MV-4-11 (cell line): ENCODE measurements at places on chromosomes 6 and 20.

- no peak for DNase-seq
Observed at GRCh38 chr6:116797585-116797984, 31.3 kb downstream of the GPRC6A start.

GRCh38 chr20:48092596-48093280 lies 307.5 kb upstream of the SULF2 start:
- no peak for DNase-seq

GRCh38 chr20:26276554-26277210 lies 580.0 kb upstream of the ZNF337 start:
- DNase-seq = no peak

DNA sequence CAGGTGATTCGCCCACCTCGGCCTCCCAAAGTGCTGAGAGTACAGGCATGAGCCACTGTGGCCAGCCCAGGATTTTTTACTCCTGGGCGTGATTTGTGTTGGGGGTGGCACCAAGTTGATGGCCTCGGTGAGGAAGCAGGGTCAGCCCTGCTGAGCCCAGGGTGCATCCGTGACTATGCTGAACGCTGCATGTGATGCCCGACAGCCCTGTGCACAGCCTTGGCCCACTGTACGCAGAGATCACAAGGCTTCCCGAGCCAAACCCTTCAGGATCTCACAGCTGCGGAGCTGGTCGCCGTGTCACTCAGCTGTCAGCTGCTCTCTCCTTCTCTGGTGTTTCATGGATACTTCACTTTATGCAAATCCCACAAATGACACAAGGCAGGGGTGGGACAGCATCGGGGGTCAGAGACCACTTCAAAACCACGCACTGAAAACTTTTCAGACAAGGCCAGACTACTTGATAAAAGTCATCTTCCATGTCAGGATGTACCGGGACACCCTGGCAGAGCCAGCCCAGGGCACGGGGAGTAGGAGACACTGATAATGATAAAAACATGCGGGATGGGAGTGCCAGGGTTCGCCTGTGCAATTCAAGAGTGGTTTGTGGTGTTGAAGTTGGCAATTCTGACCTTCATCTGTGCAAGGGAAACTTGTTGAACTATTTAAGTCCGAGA lies 31.2 kb upstream of the RPS6KA2 start:
- DNase-seq = no peak

DNA sequence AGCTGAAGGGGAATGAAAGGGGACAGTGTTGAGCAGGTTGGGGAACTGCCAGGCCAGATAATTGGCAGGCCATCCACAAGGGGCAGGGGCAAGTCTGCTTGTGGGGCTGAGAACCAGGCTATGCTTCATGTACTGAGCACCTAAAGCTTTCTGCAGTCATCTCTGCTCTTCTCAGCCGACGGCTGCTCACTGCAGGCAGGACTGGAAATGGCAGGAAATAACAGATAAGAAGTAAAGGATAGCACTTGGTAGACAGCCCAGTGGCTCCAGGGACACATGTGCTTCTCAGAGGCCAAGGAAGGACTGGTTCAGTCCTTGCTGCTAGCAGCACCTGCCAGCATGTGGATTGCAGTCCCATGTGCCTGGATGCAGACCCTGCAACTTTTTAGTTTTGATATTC lies 89.8 kb downstream of the CD164 start:
- no peak for DNase-seq

DNA sequence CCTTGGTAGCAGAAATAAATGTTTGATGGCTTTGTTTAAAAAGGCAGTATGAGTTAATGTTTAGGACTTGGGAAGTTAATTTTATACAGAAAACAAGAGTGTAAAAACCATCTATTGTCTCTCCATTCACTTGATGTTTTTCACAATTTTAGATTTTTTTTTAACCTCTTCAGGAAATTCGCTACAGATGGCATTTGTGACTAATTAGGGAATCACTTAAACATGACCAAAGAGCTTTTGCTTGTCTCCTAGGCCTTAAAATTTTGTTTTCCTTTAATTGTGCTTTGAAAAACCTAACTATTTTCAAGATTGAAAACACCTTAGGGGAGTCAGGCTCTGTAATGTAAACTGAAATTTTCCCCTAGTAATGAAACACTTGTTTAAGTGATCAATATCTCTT lies 17.3 kb downstream of the TULP4 start:
- DNase-seq = no peak

GRCh38 chr20:1712634-1713624 lies 55.4 kb upstream of the SIRPG start:
- no peak for DNase-seq

- DNase-seq = no peak
Observed at GRCh38 chr6:125950293-125950692, 6.3 kb upstream of the HINT3 start.

- DNase-seq = no peak
Observed at GRCh38 chr6:43016943-43017334, 2.9 kb downstream of the KLHDC3 start.

- DNase-seq = peak; percentile 49
Observed at GRCh38 chr6:127341471-127342202, 1.8 kb downstream of the ECHDC1 start.

DNA sequence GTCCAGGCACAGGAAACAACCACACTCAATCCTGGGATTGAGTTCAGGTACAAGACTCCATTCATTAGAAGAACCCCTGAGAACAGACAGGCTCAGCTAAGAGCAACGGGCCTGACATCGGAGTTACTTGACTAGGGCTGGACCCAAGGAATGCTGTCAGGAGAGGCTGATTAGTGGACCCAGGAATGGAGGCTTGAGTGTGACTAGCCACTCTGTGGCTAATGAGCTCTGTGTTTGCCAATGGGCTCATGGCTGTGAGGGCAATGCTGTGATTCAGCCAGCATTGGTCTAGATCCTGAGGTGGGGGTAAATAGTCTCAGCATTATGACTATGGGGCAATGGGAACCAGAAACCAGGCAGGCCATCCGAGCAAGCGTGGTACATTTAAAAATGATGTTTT lies 71.8 kb downstream of the RIOK1 start:
- no peak for DNase-seq

DNA sequence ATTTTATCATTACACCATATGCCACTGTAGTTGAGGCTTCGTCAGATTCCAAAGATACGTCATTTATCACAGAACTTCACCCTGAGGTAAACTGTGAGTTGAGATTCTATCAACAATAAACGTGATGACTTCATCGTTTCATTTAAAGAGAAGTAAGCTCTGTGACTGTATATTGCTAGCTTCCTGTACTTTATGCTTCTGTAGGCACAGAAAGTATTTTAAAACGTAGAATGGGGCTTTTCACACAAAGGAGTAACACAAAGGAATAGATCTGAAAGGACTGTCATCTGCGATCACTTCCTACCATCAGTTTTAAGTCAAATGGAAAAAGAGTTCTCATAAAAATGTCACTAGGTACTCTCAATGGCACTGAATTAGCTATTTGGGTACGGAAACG lies 234.4 kb upstream of the MCHR2 start:
- no peak for DNase-seq

- DNase-seq = no peak
Observed at GRCh38 chr6:32167154-32167760, 2.9 kb downstream of the EGFL8 start.

DNA sequence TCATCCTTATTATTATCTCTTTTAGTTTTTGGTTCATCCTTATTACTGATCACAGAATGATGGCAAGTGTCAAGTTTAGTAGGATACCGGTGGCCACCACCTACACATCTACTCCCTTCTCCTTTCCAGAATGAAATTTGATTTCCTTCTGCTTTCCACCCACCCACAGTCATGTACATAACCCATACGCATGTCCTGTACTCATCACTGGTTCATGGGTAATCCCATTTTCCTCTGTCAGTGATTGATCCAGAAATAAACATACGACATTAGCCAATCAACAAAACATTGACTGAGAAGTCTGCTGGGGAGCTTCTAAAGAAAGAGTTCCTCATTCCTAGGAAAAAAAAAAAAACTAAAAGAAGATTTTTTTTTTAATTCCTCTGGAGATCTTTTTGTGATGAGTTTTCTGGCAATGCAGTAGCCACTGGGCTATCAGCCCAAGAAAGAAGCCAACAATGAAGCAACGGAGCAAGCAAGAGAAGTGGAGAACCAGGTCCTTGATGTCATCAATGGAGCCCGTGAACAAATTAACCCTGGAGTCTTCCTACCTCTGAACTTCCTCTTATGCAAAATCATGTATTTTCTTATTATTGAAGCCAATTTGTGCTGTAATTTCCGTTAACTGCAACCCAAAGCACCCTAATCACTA lies 127.8 kb downstream of the TASP1 start:
- peak; percentile 34 for DNase-seq

- DNase-seq = peak; percentile 65
Observed at GRCh38 chr20:49610691-49611538, 43.0 kb upstream of the PTGIS start.

GRCh38 chr6:166599205-166599604 lies 12.7 kb upstream of the RAMACL start:
- peak; percentile 18 for DNase-seq

DNA sequence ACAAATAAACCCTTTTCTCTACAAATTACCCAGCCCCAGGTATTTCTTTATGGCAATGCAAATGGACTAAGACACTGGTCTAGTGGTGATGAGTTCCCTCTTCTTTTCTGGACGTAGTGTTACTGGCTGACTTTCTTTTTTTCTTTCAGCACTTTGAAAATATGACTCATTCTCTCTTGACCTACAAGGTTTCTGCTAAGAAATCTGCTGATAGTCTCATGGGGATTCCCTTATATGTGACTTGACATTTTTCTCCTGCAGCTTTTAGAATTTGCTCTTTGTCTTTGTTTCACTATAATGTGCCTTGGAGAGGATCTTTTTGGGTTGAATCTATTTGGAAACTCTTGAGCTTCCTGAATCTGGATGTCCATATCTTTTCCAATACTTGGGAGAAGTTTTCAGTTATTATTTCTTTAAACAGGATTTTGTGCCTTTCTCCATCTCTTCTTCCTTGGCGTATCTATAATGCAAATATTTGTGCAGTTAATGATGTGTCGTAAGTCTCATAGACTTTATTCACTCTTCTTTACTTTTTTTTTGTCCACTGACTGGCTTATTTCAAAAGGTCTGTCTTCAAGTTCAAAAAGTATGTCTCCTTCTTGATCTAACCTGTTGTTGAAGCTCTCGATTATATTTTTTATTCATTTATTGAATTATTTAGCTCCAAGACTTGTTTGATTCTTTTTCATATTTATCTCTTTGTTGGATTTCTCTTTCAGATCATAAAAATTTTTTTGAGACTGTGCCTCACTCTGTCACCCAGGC lies 42.2 kb upstream of the TPD52L1 start:
- no peak for DNase-seq

- DNase-seq = no peak
Observed at GRCh38 chr6:128259029-128259724, 261.2 kb downstream of the PTPRK start.

DNA sequence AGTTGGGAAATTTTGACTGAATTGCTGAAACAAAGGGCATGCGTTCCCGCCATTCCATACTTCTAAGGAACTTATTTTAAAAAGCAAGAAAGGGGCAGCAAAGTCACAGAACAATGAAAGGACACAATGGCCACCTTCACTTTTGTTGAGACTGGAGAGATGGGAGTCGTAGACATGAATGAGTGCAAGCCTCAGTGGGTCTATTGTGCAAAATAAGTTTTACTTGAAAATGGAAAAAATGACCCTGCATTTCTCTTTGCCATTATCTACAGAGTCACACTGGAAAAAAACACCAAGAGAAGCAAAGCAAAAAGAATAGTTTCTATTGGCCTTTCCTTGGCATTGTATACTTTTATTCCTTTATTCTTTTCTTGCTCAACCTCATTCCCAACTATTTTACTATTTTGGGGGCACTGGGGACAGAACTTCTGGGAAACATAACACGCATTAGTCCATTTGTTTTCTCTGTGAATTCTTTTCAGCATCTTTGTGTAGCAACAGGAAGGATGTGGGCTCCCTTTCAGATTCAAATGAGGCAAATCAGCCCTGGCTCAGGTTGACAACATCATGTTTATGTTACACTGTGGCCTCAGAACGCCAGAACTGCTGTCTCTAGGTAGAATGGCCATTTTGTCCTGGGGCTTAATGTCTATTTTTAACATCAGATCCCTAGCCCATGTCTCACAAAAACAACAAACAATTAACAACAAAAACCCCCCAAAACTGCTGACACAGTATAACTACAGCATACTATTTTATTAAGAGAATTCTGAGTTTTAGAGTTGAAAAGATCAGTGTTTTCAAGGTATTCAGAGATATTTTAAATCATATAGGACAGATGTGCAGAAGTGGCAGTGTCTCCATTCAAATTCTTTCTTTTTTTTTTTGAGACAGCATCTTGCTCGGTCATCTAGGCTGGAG lies 122.2 kb downstream of the FYN start:
- DNase-seq = no peak

DNA sequence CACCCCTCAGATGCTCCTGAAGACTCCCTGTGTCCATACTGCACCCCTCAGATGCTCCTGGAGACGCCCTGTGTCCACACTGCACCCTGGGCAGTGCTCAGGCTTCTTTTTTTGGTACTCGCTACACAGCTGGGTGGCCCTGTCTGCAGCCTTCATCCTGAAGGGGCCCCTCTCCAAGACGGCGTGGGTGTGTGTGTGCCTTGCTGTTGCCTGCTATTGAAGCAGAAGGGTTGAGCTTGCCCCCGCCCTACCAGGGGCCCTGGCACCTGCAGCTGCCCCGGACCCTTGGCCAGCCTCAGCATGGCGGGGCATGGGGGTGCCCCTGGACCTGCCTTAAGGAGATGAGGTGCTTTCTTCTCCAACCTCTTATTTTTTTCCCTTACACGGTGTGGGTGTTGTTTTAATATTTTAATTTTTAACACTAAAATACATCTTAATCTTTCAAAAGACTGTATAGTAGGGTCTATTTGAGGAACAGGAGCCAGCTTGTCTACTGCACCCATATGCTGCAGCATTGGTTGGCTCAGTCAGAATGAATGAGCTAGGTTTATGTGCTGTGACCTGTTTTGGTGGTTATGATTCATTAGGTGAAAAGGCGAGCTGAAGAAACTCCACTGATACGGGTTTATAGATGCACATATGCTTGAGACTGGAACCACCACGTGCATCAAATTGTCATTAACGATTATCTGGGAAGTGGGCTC lies 135.9 kb downstream of the AGPAT4 start:
- DNase-seq = no peak

GRCh38 chr20:8303651-8304050 lies 171.6 kb downstream of the PLCB1 start:
- no peak for DNase-seq

GRCh38 chr6:153056308-153056707 lies 53.8 kb upstream of the MTRF1L start:
- DNase-seq = no peak

DNA sequence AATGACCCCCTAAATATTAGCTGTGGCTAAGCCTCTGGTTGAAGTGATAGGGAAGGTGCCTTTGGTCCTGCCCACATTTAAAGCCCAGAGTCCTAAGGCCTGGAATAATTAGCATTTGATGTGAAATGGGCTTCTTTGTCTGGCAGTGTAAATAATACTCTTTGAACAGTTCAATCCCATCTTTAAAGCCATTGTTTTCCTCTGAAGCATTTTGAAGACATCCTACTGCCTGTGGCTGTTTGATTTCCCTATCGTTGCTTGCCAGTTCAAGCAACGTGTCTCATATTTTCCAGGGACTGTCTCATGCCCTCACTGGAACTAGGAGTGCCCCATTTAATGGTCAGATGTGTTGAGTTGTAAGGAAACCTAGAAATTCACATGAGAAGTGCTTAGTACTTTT lies 89.3 kb upstream of the BTN3A2 start:
- DNase-seq = no peak
